Right renal pelvis (tissue), 4 donors: ENCODE measurements at places on chromosomes 6 and 20. TPM values are rescaled to one million over a fixed set of nuclear protein-coding genes. Genes with fewer than 3 reads are reported as not detected.

- DNase-seq = no peak
These were observed 33.9 kb downstream of the ADTRP start for GRCh38 chr6:11744753-11745152.

- no peak for DNase-seq
These were observed 176.6 kb downstream of the PDE10A start for GRCh38 chr6:165486183-165487137.

DNA sequence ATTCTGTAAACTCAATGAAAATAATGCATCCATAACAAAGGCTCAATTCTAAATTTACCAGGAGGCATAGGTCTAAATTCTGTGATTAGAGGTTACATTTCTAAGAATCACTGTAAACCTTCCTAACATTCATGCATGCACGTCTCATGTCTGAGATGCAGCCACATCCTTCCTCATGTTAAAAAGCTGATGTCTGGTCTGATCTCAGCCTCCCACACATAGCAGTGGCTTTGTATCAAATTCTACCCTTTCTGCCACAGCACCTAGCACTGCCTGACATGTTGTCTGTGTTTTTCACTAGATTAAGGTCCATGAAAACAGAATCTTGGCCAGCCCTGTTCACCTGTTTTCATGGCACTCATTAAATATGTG is 171.1 kb downstream of the WDR27 start:
- DNase-seq = no peak

DNA sequence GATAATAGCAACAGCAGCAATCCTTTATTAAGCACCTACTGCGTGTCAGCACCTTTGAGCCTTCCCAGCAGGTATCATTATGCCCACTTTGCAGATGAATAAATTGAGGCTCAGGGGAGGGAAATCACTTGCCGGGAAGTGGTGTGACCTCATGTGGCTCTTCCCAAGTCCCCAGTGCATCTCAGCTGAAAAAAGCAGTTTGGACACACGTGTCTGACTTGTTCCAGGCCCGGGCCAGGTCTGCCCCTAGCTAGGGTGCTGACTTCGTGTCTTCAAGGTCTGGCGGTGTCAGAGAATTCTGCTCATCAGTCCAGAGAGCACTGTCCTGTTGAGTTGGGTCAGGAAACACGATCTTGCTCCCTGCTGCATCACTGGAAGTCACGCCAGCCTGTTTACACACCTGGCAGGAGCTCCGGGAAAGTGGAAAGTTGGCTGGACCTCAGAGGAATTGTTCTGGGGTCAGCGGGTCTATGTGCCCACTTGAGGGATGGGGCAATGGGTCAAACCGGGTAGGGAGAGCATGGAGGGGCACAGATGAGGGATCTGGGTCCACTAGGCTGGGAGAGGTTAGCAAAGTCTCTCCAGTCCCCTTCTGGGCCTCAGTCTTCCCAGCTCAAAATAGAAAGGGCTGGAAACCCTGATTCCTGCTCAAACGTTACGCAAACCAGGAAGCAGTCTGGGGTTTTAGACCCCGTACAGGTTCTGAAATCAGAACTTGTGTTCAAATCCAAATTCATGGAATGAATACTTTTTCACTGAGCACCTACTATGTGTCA is 10.5 kb downstream of the SLC13A3 start:
- DNase-seq = no peak

DNA sequence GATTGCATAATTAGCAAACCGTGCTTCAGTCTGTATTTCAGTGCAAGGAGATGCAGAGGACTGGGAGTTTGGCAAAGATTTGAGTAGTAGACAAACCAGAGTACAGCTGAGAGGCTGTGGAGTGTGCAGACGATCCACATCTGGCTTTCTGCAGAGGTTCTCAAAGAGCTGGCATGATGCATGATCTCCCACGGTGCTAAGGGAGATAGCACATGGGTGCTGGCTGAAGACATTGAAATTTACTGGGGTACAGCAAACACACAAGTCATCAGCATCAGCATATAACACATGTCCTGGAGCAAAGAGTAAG is 79.0 kb upstream of the FAM184A start:
- no peak for DNase-seq

- no peak for DNase-seq
These were observed 167.2 kb downstream of the TTLL2 start for GRCh38 chr6:167492100-167492449.

- DNase-seq = no peak
These were observed 10.6 kb upstream of the HMGA1 start for GRCh38 chr6:34226066-34226465.

DNA sequence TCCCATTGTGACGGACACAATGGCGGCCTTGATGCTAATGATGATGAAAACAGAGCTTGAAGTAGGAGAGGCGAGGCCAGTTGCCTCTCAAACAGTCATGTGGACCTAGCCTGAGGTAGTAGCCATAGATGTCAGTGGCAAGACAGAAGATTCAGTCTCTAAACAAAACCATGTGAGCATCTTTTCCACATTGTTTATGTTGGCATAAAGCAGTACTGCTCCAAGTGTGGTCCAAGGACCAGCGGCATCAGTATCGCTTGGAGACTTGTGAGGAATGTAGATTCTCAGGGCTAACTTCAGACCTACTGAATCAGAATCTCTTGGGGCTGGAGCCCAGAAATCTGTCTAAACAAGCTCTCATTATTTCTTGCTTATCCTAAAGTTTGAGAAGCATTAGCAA is 312.8 kb upstream of the JAG1 start:
- no peak for DNase-seq

DNA sequence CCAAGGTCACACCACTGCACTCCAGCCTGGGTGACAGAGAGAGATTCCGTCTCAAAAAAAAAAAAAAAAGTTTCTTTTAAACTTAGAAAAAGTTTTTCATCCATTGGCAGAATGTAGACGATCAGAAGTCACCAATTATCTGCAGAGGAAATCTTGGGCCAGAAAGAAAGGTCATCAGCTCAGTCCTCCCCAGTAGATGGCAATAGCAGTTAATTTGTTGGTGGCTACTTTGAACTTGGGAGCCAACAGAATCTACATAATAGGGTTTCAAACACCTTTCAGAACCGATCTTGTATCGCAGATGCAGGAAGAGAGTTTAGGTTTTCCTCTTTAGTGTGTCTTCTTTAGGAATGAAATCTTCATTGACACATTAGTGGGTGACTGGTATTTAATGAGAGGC is 41.7 kb downstream of the LBP start:
- no peak for DNase-seq

The CTAGE9 gene
- 0.29 TPM for polyA plus RNA-seq

The POM121L2 gene
- not detected for polyA plus RNA-seq

The NT5E gene
- polyA plus RNA-seq = 4.3 TPM
